Epithelial cell of esophagus (primary cell): ENCODE measurements at places on chromosomes 1 and 21.

GRCh38 chr1:167935216-167936067 lies 1.0 kb upstream of the DCAF6 start:
- peak; percentile 52 for DNase-seq

DNA sequence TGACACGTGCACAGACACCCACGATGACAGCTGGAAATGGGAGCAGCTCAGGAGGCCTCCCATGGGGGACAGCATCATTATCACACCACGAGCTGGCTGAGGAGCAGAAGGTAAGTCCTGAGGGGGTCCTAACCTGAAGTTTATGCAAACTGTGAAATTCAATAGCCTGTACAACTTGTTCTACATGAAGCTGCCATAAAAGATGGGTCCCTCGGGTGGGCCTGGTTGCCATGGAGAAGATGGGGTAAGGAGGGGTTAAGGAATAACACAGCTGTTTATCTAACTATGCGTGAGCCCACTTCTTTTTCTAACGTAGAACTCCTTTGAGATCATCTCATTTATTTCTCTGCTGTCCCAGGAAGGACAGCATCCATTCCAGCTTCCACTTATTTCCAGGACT lies 163.4 kb upstream of the CD34 start:
- no peak for DNase-seq

- peak; percentile 95 for DNase-seq
Observed at GRCh38 chr1:156104065-156104810, 10.3 kb upstream of the LMNA start.

DNA sequence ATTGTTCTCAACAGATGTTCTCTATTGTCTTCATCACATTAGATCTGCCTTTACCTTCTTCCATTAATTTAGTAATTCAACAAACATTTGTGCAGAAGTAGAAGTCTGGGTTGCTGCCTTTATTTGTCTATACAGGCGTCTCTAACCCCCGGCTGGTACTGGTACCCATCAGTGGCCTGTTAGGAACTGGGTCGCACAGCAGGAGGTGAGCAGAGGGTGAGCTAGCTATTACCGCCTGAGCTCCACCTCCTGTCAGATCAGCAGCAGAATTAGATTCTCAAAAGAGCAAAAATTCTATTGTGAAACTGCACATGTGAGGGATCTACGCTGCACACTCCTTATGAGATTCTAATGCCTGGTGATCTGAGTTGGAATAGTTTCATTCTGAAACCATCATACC lies 12.9 kb upstream of the EDEM3 start:
- no peak for DNase-seq

DNA sequence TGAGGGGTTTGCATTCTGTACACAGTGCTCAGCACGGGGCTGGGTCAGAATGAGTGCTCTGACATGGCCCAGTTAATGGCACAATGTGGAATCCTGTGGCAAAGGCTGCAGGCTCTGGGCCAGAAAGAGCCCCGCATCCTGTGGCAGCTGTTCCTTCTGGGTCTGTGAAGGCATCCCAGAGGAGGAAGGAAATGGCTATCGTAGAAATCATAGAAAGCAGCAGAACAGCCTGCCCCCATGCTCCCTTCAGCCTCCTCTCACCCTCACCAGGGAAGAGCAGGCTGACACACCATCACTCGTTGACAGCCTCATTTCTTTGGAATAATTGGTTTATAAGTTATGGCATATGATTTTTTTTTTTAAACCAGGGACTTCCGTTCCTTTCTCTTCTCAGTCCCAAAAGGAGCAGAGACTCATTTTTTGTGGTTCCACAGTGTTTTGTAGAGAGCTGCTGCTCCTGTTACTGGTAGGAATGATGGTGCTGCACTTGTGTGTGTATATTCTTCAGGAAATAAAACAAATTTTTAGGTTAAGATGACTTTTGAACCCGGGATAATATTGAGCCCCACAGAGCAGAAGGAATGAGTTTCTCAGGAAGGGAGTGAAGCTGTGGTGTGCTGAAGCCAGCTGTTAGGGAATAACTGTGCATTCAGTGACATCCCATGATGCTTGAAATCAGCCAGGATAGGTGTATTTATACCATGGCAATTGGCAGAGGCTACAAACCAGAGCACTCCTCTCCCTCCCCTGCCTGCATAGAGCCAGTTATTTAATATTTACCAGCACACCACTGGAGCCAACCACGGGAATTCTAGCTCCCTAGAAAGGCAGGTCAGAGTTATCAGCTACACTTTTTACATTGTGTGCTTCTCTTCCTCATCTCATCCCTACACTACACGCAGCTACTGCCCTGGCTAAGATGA lies 32.0 kb downstream of the PLXNA2 start:
- DNase-seq: no peak

DNA sequence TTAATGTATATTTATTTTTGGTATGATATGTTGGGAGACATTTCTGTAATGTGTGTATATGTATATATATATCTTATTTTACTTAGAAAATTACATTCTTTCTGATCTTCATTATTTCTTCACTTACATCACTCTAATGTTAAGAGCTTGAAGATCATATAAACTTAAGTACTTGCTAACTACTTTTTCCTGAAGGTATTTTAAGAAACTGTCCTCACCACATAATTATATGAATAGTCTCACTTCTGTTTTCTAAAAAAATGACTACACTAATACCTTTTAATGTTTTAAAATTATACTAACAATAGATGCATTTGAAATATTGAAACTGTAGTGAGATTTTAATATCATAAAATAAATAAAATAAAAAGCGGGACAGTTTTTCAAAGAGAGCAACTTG lies 377.1 kb downstream of the LRRIQ3 start:
- no peak for DNase-seq

- DNase-seq: peak; percentile 36
Observed at GRCh38 chr1:54371038-54371941, 34.9 kb downstream of the SSBP3 start.

- DNase-seq: no peak
Observed at GRCh38 chr1:208192995-208193394, 51.2 kb downstream of the PLXNA2 start.

DNA sequence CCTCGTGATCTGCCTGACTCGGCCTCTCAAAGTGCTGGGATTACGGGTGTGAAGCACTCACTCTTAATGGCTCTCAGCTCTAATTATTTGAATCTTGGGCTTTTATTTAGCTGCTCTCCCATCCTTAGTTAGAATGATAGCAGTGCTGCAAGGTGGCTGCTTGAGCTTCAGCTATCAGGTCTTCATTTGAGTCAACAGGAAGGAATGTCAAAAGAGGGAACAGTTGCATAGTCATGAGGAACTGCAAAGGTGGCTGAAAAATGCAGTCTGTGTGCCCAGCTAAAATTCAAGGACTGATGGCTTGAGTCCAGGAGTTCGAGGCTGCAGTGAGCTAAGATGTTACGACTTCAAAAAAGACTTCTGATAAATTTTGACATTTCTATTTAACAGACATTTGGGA lies 55.6 kb downstream of the UCK2 start:
- peak; percentile 63 for DNase-seq

GRCh38 chr1:14064649-14065442 lies 364.9 kb downstream of the PRDM2 start:
- peak; percentile 3 for DNase-seq

DNA sequence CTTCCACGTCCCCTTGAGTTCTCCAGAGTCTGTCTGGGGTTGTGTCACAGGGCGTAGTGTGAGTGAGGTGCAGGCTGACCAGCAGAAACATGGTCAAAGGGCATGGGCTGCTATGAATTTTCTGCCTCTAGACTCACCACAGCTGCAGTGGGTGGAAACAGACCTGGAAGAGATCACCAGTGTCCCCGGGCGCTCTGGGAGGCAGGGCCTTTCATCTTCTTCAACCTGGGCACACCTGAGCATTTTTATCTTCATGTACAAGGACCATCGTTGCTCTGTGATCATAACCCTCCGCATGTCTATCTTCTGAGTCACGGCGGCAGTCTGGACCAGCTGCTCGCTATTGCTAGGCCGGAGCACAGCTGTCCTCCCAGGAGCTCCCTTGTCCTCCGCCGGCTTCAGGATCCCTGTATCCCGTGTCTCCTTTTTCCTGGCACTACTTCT lies 29.6 kb downstream of the DEGS1 start:
- no peak for DNase-seq

DNA sequence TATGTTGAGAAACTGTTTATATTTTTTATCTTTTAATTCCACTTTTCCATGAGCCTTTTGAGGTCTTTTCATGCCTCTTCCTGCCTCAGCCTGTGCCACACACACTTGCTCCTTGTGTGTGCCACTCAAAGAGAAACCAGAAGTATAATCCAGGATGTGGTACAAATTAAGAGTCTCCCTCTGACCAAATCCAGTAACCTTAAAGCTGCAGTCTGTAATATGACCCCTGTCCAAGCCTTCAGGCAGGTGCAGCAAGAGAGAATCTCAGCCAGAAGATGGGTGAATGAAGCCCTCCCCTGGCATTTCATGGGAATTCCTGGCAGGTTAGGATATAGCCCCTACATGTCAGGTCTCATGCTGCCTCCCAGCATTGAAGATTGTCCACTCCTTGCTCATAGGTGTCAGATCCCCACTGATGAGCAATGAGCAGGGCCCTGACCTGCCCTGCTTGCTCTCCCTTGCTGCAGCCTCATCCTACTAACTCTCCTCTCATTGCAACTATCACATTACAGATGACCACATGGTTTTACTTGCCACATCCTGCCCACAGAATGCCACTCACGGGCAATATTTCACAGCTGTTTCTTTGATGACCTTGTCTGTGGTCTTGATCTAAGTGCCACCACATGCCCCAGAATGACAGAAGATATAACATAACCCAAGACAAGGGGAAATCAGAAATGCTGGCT lies 169.3 kb downstream of the SEC16B start:
- DNase-seq: peak; percentile 80

DNA sequence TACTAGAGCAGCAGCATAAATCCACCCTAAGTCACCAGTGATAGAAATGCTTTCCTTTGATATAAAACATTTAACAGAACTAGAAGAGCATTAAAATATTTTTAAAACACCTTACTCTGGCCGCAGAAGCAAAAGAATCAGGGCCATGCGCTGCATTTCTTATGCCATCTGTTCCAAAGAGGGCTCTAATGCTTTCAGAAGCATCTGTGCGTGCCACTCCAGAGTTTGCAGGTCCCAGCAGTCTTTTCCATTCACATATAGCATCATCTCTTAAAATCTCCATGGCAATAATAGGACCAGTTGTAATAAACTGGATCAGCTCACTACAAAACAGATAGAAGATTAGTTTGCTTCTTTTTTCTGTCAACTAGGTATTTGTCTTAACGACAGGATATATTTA lies 69.2 kb downstream of the NME7 start:
- DNase-seq: no peak

- DNase-seq: no peak
Observed at GRCh38 chr21:45304945-45305344, 17.2 kb upstream of the POFUT2 start.
